ENCODE measurements at places on chromosomes 3 and 15.

DNA sequence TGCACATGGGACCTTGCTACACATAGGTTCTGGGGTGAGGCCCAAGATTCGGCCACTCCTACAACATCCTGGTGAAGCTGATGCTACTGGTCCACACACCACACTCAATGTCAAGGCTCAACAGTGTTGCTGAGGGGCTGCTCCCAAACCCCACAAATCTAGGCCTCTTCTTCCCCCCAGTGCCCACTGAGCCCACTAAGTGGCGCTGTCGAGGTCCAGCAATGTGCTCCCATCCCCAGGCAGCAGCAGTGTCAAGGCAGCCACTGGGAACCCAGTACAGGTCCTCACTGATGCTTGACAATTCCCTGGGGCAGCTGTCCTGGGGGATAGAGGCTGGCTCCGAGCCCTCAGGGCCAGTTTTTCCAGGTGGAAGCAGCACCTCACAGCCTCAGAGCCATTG, 21.5 kb downstream of the SCN5A start:
- peak; percentile 45 for DNase-seq

DNA sequence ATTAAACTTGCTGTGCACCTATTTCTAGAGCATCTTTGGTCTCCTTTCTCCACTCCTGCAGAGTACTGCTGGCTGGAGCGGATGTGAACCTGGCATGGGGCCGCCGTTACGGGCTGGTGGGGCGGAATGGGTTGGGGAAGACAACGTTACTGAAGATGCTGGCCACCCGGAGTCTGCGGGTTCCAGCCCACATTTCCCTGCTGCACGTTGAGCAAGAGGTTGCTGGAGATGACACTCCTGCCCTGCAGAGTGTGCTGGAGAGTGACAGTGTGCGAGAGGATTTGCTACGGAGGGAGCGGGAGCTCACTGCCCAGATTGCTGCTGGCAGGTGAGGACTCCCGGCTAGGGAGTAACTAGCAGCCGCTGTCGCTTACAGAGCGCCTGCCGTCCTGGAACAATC, 2.1 kb downstream of the ABCF3 start:
- DNase-seq = no peak

DNA sequence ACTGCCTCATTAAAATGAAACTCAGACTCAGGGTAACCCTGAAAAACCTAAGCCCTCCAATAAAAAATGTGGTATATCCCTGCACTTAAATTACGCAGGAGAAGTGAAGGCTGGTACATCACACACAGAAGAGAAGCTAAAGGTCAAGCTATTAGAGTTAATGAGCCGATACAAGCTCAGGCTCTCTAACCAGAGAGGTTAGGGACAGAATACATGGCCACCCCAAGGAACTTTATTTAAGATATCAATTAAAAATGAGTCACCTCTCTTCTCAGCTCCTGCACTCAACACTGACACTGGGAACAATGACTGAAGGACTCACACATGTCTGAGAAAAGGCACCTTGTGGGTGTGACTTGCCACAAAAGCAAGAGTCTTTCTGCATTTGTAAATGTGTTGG, 800.6 kb upstream of the CFAP20DC start:
- DNase-seq = no peak

DNA sequence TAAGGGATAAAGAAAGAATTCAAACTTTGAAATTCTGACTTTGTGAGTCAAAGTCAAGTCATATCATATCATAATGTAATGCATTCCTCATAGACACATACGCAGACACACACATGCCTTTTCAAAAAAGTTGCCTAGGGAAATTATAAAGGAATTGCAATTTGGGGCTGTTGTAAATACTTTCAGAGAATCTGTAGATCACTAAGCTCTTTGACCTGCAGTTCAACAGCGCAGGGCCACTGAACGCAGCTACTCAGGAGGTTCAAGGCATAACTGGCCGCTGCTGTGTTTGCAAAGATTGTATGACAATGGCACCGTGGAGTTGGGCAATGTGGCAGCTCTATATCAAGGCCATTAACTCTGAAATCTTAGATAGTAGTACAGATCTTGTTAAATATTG, 188.4 kb upstream of the THRB start:
- no peak for DNase-seq

- DNase-seq = no peak
Measured at GRCh38 chr3:37773471-37773870, 88.2 kb upstream of the CTDSPL start.

- no peak for DNase-seq
Measured at GRCh38 chr3:59440285-59441028, 390.6 kb upstream of the CFAP20DC start.

DNA sequence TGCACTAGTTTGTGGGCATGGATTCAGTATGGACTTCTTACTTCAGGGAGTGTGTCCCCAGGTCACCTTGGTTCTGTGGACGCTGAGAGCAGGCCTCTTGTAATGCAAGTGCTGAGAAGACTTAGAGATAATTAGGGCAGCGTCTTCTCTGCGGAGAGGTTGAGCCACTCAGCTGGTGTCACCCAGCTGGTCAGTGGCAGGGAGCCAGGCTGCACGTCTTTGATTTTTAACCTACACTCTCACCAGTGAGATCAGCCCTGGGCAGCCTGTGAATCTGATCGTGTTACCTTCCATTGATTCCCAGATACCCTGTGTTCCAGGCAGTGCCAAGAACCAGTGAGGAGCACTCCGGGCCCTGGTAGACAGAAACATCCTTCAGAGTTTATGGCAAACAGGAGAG, 92.6 kb downstream of the SLCO3A1 start:
- no peak for DNase-seq

DNA sequence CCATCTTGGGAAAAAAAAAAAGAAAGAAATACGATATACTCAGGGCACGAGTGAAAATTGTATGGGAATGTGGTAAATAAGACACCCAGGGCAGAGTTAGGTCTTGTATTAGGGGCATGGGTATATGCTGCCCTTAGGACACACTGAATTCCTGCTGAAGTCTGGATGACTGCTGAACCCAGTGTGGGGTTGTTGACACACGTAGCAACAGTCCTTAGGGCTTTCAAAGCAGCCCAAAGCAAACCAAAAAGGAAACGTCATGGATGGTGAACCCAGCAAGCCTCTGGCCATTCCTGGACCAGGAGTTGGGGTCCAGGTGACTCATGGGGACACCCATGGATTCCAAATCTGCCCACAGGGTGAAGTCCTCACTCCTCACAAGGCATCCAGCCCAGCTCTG, 27.1 kb upstream of the SEMA3F start:
- DNase-seq = no peak

DNA sequence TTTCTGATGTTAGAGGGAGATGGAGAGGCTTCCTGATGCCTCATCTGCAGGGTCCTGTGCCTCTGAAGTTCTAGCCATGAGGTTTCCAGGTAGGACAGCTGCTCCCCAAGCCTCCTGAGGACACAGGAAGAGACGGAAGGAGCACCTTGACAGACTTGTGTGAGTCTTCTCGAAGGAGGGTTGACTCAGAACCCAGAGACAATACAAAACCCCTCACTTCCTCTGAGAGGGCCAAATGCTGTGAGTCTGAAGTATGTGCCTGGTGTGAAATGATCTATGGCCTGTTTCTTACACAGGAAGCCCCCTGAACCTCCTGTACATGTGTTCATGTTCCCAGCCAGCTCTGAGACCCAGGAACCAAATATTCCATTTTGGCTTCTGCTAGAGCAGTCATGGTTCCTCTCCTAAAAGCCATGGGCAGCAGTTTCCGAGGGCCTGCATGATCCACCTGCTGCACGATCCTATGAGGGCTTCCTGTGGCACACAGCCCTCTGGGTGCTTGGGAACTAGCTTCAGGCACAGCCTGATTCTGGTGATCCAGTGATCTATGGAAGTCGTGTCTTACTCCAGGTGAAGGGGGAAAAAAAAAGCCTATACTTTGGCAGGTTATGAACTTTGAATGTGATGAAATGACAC, 62.2 kb downstream of the AAGAB start:
- no peak for DNase-seq

Data from PC-3 (cell line).